ENCODE measurements at places on chromosomes 7 and 10.
A peak's percentile ranks its signal among the peaks of the same experiment; 100 is the strongest.

- DNase-seq, result no peak
Observed at GRCh38 chr7:130344271-130344866, at the start of gene CPA5. CPA5 (plus strand) TSS chr7:130344816; CDS start chr7:130346486, 1,670 bp downstream.

GRCh38 chr7:123748171-123748733 lies 551 bp downstream of the WASL start:
- DNase-seq, result peak; percentile 20

GRCh38 chr7:91185771-91186170 lies 78.5 kb upstream of the FZD1 start:
- DNase-seq, result no peak

- no peak for DNase-seq
Observed at GRCh38 chr7:112481833-112482670, 1.3 kb downstream of the LSMEM1 start.

GRCh38 chr7:123972831-123973230 lies 47.8 kb downstream of the SPAM1 start:
- no peak for DNase-seq

Measured in stimulated activated naive B cell treated with anti-CD40 and anti-IgM and Interleukin-4, amounts not matched to agents 10 μg/mL and 1 μg/mL and 100 μg/mL, for 72 hours (primary cell).